Stimulated activated naive B cell treated with anti-CD40 and anti-IgM and Interleukin-4, amounts not matched to agents 10 μg/mL and 1 μg/mL and 100 μg/mL, for 72 hours (primary cell): ENCODE measurements at places on chromosomes 5 and 9.

GRCh38 chr9:89634995-89635742 is 30.4 kb downstream of the GADD45G start:
- H3K27ac ChIP-seq, result no peak overlapping the region
- H3K27me3 ChIP-seq, result no peaks in the 10 kb centered on the region
- H3K4me3 ChIP-seq, result no peak overlapping the region
- DNase-seq, result no peak
- no peaks in the 10 kb centered on the region for H3K36me3 ChIP-seq

- H3K36me3 ChIP-seq, result no peaks in the 10 kb centered on the region
- H3K27me3 ChIP-seq, result no peaks in the 10 kb centered on the region
- H3K4me1 ChIP-seq, result peaks cover 23% of the 10 kb centered on the region
- peak; percentile 29 for DNase-seq
- H3K4me3 ChIP-seq, result peak overlapping the region; percentile 63
Observed at GRCh38 chr5:107389130-107389774, 281.5 kb downstream of the EFNA5 start.

GRCh38 chr5:44983006-44983405 is 174.3 kb downstream of the MRPS30 start:
- H3K27ac ChIP-seq, result no peak overlapping the region

- H3K36me3 ChIP-seq, result no peaks in the 10 kb centered on the region
- no peak overlapping the region for H3K4me3 ChIP-seq
- H3K4me1 ChIP-seq, result no peaks in the 10 kb centered on the region
- no peaks in the 10 kb centered on the region for H3K27me3 ChIP-seq
Observed at GRCh38 chr5:12566441-12566840, 662.2 kb upstream of the CTNND2 start.

DNA sequence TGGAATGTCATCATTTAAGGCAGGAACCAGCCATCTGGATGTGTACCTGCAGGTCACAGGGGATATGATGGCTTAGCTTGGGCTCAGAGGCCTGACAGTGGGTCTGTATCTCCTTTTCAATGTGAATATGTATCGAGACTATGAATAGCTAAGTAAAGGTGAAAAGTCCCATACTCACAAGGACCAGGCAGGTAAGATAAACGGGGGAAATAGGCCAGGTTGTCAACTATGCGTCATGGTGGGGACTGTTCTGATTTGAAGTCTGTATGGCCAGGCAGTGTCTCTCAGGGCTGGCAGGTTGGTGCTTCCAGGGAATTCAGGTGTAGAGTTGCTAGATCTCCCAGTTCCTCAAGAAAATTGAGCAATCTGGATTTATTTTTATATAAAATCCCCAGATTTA is 987.9 kb upstream of the WWC1 start:
- H3K4me3 ChIP-seq, result no peak overlapping the region
- no peaks in the 10 kb centered on the region for H3K4me1 ChIP-seq
- no peak overlapping the region for H3K27ac ChIP-seq
